ENCODE measurements at places on chromosomes 11 and 22.

- ATAC-seq: no peak
These were observed 41.9 kb upstream of the WNT11 start for GRCh38 chr11:76248210-76248609.

DNA sequence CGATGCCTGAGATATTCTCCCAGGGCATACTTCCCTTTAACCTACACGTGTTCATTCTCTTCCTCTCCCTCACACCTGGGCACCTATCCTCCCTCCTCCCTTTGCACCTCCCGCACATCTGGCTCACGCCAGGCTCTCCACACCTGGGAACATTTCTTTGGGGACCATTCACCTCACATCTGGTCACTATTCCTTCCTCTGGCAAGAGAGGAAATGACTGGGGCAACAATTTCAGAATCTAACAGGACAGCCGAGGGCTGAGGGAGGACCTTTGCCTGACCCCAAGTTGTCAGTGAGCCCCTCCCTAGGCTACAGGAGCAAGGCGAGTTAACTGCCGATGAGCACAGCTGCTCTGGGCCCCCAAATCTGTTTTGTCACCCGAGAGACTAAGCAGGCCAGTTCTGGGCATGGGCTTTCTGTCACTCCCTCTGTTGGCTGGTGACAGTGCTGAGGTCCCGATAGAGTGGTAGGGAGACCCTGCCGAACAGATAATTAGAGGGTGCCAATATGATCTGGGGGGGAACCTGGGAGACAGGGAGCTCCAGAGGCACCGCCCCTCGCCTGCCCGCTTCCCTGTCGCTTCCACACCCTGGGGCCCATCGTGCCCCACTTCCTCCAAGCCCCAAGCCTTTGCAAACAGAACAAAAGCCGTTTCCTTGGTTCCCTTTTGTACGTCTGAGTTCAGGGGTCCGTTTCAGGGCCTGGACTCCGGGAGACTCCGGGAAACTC is 45.6 kb downstream of the EIF3F start:
- ATAC-seq: no peak

DNA sequence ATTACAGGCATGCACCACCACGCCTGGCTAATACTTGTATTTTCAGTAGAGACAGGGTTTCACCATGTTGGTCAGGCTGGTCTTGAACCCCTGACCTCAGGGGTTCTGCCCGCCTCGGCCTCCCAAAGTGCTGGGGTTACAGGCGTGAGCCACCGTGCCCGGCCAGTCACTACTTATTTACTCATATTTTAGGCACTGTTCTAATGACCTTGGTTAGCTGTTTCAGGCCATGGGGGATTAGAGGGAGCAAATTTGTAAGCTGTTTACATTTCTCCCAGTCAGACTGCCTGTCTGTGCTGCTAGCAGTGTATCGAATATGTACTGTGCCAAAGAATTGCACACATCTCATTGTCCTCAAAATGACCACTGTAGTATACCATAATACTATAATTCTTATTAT is 32.7 kb upstream of the PACSIN2 start:
- ATAC-seq: no peak

- no peak for ATAC-seq
These were observed 129.6 kb upstream of the POU2AF2 start for GRCh38 chr11:111115890-111116289.

DNA sequence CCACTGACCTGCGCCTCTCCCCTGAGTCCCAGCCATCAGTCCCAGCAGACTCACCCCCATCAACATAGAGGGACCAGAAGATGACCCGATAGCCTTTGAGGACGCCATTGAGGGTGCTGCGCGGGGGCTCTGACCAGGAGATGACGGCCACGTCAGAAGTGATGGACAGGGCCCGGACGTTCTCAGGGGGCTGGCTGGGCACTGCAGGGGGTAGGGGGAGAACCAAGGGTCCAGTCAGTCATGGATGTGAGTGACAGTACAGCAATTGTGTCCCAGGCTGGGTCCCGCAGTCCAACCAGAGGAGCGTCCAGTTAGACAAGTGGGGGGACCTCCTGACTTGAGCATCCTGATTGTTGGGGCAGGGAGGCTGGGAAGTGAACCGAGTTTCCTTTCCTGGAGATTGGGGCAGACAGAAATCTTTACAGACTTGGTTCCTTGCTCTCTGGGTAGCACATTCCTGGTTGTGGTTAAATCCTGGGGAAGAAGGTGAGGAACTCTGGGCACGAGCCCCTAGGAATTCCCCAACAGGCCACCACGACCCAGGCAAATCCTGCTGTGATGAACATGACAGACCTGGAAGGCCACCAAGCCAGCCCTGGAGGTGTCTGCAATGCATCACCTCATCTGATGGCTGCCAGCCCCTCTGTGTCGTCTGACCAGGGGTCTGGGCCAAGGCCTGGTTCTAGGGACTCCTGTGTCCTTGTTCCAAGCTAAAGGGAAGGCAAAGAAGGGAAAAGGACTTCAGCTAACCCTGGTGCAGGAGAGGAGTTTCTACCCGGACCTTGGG is 133.9 kb downstream of the CEP164 start:
- no peak for ATAC-seq

DNA sequence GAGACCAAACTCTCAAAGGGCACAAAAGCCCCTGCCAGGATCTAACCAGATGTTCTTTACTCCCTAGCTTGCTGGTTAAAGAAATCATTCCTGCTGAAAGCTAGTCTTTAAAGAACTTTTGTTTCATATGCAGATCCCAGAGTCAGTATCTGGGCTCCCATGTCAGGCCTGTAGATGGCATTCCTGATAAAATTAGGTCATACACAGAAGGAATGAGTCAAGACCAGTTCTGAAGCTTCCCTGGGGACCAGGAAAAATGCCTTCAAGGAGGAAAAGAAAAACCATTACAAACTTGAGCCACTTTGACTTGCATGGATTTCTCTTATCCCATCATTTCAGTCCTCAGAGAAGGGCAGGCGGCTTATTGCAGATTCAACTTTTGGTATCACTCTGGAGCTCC is 5.9 kb downstream of the DBX1 start:
- ATAC-seq: no peak

- no peak for ATAC-seq
These were observed 43.9 kb upstream of the PRODH start for GRCh38 chr22:18979957-18980356.

DNA sequence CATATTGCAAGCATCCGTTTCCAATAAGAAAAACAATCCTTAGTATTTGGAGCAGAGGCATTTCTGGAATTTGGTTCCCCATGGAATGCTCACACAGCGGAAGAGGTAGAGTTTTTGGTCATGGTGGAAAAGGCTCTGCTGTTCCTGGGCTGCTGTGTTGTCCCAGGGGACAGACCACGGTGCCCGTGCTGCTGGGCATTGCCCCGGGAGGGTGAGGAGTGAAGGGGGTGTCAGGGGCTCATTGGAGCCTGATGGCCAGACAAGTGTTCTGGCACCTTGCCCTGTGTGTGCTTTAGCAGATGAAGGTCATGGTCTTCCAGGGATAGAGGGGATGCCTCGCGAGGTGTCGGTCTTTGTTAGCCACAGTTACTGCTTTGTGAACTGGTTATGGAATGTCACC is 61.2 kb downstream of the MPPED1 start:
- no peak for ATAC-seq

DNA sequence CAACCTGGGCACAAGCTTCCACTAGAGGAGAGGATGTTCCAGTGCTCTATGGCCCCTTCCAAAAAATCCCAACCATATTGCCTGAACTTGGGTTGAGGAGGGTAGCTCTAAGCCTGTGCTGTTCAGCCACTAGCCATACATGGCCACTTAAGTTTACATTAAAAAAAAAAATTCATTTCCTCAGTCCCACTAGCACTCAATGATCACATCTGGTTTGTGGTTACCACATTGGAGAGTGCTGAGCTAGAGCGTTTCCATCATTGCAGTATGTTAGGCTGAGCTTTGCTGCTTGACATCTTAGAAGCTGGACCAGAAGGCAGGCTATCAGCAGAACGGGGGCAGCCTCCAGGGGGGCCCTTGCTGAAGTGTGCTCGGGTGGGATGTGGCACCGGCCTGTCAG is 43.5 kb upstream of the CYP2D6 start:
- no peak for ATAC-seq

DNA sequence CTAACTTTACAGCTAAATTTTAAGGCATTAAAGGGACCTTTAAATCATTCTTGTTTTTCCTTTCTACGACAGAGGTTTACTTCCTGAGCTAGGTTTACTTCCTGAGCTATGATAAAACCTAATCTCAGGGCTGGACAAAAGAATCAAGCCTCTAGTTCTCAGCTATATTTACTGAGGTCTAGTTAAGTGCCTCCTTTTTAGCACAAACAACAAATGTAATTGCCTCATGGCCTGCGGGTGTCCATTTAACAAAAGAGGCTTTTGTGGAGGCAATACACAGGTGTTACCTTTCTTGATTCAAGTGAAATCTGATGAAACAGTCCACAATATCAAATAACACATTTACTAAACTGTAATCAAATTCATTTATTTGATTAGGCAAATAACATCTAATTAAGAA is 67.3 kb downstream of the IMMP1L start:
- no peak for ATAC-seq

DNA sequence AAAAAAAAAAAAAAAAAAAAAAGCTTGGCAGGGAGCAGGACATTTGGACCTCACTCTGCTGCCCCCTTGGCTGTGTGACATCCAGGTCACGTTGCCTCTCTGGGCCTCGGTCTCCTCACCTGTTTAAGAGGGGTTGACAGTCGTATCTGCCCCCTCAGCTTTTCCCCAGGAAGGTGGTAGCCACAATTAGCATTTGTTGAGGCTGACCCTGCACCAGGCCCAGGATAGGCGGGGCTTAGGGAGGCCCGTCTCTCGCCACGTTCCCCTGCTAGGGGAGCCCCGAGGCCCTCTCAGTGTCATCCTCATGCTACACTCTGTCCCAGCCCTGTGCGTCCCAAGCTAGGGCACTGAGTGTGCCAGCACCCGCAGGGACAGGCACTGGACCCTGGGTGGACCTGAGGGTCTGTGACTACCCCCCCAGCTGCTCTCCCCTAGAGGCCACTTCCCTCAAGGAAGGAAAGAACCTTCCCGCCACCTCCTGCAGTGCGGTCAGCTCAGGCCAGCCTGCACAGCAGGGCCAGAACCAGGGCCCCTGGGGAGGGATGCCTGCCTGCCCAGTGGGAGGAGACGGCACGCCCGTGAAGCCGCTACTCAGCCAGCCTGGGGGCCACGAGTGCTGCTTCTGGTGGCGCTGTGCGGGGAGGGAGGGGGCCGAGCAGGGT is 38.5 kb upstream of the PPARA start:
- no peak for ATAC-seq

DNA sequence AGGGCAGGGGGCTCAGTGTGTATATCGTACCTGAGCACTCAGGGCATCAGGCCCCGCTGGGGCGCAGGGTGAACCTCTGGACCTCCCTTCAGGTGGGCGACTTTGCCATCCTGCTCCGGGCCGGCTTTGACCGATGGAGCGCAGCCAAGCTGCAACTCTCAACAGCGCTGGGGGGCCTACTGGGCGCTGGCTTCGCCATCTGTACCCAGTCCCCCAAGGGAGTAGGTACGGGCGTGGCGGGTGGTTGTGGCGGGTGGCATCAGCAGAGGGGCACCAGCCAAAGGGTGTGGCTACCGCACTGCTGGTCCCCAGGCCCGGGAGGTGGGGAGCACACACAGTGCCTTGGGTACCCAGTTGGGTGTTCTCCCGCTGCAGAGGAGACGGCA is 6.3 kb downstream of the SLC39A13 start:
- no peak for ATAC-seq

GRCh38 chr11:110077831-110078325 is 15.3 kb upstream of the ZC3H12C start:
- peak; percentile 87 for ATAC-seq

DNA sequence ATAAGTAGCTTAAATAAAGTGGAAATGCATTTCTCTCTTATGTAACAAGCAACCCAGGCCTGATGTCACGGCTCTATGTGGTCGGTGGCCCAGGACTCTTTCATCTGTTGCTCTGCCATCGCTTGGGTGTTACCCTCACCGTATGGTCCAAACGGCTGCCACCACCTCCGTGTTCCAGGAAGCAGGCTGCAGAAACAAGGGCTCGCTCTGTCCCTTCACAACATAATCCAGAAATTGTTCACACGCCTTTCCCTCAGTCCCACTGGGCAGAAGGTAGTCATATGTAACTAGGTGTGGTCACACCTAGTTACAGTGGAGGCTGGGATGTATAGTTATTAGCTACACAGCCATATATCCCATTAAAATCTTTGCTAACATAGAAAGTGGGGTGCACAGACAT is 421.0 kb downstream of the SOX6 start:
- ATAC-seq: no peak

DNA sequence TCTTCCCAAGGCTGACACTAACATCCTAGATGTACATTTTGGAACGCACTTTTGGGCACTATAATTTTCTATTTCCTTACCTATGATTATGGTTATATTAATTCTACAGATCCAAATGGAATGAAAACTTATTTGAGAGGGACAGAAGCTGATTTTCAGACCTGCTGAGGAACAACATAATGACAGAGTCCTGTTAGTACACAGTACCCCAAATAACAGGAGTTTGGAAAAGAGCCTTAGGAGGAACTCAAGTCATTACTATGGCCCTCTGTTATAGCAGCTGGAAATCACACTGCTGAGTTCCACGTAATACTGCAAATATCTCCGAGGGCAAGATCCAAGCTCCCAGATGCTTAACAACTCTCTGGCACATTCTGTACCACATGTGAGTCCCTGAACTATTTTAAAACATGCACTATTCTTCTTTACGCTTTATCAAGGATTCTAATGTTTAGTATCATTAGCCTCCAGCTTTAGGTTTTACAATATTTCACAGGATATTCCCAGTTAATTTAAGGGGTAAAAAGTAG is 1027.7 kb upstream of the CCDC90B start:
- ATAC-seq: no peak

DNA sequence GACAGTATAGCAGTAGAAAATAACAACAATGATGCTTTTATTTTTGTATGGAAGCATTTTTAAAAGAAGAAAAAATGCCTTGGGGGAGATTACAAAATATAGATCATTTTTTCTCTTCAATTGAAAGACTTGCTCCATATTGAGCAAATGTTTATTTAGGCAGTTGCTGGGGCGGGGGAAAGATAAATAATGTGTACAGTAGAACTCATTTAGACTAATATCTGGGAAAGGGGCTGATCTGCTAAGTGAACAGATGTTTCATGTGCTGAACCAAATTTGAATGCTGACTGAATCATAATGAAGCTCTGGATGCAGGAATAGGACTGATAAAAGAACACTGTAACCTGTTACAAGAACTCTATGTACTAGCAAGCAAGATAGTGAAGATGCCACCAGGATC is 457.1 kb upstream of the TENM4 start:
- no peak for ATAC-seq
